Esophagus squamous epithelium (tissue), 5 donors: ENCODE measurements at places on chromosomes 7 and 10.

DNA sequence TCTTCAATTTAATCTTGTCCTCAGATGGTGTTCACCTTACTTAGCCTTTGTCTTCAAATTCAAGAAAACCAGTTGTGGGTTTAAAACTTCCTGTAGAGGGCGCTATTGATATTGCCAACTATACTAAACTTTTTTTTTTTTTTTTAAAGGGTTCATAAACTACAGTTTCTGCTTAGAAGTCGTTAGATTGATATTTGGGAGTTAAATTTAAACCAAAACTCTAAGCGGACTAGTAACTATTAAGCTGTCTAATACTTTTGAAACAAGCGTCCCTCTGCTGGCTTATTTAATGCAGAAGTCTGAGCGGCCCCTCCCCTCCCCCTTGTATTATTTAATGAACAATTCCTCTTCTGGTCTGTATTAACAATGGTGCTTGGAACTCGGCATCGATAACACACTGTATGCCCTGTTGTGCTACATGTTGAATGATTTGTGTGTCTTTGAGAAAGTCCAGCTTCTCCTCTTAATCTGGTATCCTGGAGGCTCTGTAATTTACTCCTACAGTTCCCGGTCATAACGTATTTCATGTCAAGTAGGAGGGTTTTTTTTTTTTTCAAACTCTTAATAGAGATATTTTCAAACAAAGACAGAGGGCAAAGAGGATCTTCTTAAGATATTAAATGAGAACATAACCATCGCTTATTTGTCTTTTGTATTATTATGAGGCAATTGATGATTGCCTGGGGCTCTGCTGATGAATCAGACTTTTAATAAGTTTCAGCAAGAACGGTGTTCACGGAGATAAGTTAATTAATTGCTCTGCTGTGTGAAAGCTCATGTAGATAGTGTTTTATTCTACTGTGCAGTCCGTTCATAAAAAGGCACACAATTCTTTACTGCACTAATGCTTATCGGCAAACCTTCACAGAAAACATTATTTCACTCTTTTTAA, 22.6 kb upstream of the CREB5 start:
- no peak for DNase-seq

- DNase-seq, result no peak
Observed at GRCh38 chr7:157003756-157004520, 6.5 kb downstream of the MNX1 start.

GRCh38 chr7:132557489-132558044, 18.7 kb downstream of the PLXNA4 start:
- no peak for DNase-seq

- DNase-seq, result no peak
Observed at GRCh38 chr7:78443811-78444210, 645.2 kb downstream of the PHTF2 start.

DNA sequence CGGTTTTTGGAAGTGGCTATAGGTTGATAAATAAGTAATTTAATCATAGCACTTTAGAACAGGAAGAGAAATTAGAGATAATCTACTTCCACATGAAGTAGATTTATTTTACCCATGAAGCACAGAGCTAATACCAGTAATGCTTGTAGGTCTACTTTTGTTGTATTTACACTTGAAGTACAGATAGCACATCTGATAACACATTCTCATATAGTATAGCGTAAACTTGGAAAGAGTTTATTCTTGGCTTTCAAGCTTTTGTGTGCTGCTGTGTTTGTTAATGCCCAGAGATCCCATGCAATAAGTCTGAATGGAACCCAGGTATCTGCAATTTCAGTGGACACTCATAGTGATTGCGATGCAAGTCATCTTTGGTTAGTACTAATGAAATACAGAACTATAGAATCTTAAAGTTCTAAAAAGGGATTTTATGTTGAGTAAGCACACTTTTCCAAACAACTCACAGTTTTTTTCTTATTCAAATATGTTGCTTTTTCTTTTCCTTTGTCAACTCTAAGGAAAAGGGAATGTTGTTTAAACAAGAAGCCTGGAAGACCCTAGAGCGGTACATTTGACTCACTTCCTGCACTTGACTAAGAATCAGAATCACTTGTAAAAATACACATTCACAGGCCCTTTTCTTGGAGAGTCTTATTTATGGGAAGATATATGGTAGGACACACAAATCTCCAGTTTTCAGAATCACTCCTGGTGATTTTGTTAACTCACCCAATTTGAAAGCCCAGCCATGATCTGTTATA, 105.8 kb downstream of the GNAI1 start:
- no peak for DNase-seq

GRCh38 chr7:111765751-111766643, 203.7 kb upstream of the IMMP2L start:
- no peak for DNase-seq

GRCh38 chr7:41927380-41927779, 224.5 kb upstream of the INHBA start:
- DNase-seq, result no peak

- no peak for DNase-seq
Observed at GRCh38 chr7:26991796-26992195, 104.0 kb downstream of the HOXA1 start.

DNA sequence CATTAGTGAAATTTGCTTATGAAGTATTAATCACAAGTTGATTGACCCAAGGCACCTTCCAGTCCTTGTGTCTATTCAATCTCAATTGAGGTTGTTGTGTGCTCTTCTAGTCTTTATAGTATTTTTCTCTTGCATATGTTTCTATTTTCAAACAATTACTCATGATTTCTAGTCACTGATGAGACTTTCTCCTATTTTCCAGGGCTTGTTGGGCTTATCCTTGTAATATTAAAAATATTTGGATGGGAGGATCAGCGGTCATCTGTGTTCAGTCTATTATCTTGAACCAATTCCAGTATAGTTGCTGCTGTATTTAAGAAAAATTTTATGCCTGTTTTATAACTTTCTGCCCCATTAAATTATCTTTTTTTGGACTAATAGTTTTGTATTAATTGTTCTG, 154.4 kb downstream of the PTEN start:
- DNase-seq, result no peak

DNA sequence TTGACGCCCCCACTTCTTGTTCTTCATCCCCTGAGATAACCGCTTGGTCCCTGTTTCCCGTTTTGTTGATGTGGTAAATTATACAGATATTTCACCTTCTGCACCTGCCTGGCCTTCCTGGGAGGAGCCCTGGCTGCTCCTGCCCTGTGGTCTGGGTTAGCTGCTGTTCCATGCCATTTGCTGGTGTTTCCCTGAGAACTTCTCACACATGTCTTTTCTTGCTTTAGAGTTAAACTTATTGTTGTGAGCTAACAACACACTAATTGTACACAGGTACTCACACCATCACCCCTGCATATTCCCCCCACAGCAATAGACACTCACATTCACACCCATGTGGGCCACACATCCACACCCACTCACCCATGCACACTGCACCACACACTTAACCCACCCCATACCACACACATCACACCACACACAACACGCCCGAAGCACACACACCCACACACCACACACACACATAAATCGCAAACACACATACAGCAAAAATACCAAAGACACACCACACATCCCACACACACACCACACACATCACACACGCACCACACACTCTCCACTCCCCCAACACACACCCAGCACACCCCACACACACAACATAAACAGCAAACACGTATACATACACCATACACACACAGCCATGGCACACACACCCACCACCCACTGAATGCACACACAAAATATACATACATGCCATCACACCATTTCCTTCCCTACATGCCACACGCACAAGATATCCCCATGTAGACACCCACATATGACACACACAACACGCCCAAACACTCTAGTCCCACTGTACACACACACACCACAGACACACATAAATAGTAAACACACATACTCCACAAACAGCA, 19.4 kb upstream of the ANTXRL start:
- no peak for DNase-seq

DNA sequence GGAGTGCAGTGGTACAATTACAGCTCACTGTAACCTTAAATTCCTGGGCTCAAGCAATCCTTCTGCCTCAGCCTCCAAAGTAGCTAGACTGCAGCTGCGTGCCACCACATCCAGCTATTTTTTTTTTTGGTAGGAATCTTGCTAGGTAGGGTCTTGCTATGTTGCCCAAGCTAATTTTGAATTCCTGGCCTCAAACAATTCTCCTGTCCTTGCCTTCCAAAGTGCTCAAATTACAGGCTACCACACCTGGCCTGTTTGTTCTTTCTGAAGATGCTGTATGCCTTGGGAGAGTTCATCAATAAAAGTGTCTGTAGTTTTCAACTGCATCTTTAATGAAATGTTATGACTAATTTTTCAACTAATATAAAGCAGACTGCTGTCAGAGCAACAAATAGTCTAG, 452 bp downstream of the SAMD9 start:
- DNase-seq, result no peak

DNA sequence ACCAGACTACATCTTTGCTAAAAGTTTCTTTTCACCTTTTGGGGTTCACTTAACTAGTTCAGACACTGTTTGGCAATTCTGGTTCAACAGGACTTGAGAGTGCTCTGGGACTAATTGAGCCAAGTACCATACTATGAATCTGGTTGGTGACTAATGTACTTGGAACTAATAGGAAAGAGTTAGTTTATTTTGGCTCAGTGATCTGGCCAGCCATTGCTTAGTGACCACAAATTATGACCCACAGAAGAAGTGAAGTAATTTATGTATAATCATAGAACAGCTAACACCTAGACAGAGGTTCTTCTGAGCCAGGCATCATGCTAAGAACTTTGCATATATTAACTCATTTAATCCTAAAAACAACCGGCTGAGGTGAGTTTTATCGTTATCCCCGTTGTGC, 126.5 kb upstream of the JCAD start:
- DNase-seq, result no peak

GRCh38 chr10:75079436-75080083, 31.9 kb upstream of the SAMD8 start:
- no peak for DNase-seq

- no peak for DNase-seq
Observed at GRCh38 chr7:106460792-106461254, 176.0 kb upstream of the NAMPT start.

DNA sequence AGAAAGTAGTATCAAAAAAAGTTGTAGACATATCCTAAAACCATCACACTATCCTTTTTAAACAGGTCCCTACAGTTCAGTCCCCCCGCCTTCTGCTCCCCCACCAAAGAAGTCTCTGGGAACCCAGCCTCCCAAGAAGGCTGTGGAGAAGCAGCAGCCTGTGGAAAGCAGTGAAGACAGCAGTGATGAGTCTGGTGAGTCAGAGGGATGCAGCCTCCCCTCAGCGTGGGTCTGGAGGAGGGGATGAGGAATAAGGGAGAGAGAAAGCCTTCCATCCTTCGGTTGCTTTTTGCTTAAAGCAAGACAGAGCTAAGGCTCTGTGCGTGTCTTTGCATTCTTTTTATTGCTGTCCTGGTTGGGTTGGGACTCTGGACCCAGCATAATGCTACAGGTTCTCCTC, 7.6 kb downstream of the NOLC1 start:
- no peak for DNase-seq

DNA sequence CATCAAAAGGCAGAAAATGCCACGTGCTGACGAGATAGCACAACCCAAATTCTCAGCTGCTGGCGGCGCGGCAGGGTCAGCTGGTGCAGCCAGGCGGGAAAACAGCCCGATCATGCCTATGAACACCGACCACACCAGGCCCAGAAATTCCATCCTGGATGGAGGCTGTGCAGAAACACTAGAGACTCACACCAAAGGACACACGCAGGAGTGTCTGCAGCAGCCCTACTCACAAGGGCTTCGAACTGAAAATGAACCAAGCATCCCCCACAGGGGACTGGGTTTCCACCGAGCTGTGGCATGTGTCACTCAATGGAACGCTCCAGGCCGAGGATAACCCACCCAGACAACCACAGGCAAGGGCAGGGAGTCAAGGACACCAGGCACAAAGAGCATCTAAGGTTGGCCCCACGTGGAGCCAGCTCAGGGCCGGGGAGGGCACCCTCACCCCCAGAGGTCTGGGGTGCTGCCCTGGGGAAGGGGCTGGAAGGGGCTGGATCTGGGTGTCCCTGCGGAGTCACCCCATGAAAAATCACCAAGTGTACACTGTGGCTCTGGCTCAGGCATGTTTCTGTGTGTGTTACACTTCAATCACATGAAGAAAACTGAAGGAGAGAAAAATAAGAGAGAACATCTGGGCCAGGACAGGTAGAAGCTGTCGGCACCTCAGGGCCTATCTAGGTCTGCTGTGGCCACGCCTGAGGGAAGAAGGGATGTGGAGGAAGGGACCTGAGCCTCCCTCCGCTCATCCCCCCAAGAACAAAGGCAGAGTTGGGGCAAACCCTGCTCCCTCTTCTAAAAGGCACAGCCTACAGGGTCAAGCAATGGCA, 33.0 kb downstream of the RASGEF1A start:
- no peak for DNase-seq

GRCh38 chr7:125406111-125406510, 476.5 kb upstream of the POT1 start:
- no peak for DNase-seq

- no peak for DNase-seq
Observed at GRCh38 chr7:44650772-44651171, 44.3 kb downstream of the OGDH start.

- no peak for DNase-seq
Observed at GRCh38 chr10:48759113-48759901, 74.6 kb downstream of the WDFY4 start.

DNA sequence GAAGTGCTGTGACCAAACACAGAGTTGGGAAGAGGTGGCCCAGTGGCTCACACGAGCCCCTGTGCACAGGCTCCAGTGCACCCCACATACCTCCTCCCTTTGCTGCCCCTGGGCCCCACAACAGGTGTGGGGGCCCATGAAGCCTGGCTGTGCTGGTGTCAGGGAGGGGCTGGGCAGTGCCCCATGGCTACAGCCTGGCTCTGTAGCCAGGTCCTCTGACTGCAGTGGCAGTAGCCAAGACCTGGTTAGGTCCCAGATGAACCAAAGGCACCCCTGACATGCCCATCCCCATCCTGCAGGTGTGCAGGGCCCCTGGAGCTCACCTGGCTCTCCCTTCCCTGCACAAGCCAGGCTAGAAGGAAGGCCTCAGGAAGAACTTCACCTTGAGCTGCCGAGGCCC, 176.3 kb downstream of the GRID1 start:
- DNase-seq, result no peak

GRCh38 chr7:33379891-33380525, 250.6 kb downstream of the BBS9 start:
- no peak for DNase-seq
